ENCODE measurements at places on chromosomes 2 and 18.

DNA sequence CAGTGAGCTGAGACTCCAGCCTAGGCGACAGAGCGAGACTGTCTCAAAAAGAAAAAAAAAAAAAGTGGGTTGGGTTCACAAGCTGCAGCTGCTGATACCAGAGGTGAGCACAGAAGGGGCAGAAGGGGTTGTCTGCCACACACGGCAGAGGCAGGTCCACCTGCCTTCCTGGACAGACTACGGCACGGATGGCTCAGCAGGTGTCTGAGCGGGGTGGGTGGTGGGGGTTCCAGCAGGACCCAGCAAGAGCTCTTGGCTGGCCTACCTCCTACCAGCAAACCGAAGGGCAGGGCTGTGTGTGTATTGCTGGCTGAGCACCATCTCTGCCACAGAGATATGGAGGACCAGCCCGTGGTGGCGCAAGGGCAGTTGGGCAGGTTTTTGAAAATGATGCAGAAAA lies 130.4 kb upstream of the ASB18 start:
- DNase-seq: no peak

GRCh38 chr18:59461171-59461570 lies 102.1 kb upstream of the LMAN1 start:
- DNase-seq: no peak

- DNase-seq: no peak
Measured at GRCh38 chr2:174878537-174879147, 114.4 kb upstream of the CHRNA1 start.

- no peak for DNase-seq
Measured at GRCh38 chr2:231337807-231338759, 57.4 kb upstream of the B3GNT7 start.

- no peak for DNase-seq
Measured at GRCh38 chr2:102138331-102138730, 4.2 kb upstream of the IL1R1 start.

- no peak for DNase-seq
Measured at GRCh38 chr2:174744111-174744510, 20.2 kb downstream of the CHRNA1 start.

GRCh38 chr18:59742325-59743111 lies 45.3 kb upstream of the CCBE1 start:
- no peak for DNase-seq

DNA sequence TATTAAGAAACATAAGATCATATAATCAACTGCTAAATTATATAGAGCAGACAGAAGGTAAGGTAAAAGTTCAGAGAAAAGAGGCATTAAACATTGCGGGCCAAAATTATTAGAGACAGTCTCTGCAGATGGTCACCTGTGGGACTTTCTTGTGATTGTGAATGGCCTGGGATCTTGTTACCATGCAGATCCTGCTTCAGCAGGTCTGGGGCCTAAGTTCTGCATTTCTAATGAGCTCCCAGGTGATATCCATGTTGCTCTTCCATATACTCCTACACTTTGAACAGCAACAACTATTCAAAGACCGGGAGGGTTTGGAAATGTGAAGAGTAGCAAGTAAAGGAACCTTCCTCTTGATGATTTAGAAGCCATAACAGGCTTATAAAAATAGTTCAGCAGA lies 8.5 kb upstream of the ETAA1 start:
- no peak for DNase-seq

- no peak for DNase-seq
Measured at GRCh38 chr2:240635121-240635997, 10.1 kb downstream of the GPR35 start.
